ENCODE measurements at places on chromosomes 2 and 18. TPM values are rescaled to one million over a fixed set of nuclear protein-coding genes. Genes with fewer than 3 reads are reported as not detected.

CXCR4 gene
- 15.5 TPM for total RNA-seq

- DNase-seq, result no peak
These were observed 17.4 kb downstream of the RTTN start for GRCh38 chr18:70188113-70188512.

SF3B6 gene
- 26.9 TPM for total RNA-seq

DNA sequence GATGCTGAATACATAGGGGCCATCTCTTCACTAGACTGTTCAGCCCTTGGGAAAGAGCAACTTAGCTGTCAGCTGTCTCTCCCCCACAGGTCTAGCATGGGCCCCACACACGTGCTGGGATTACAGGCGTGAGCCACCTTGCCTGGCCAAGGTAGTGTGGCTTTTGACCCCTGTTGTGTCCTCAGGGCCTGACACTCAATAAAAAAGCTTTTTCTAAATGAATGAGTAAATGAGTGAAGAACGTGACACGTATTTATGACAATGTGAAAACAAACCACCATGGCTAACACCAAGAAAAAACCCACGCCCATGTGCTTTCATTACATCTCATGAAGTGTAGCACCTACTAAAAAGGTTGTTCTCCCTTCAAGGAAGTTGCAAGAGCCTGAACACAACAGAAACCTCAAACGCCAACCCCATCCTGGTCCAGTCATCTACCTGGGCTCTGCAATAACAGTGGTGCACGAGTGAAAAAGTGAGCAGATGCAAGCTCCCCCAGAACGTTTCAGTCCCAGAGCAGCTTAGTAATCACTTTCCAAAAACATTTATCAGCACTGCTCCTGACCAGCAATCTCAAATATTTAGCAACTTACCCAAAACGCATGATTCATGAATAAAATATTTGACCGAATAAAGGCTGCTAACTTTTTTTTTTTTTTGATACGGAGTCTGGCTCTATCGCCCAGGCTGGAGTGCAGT lies 3.4 kb downstream of the WDFY1 start:
- no peak for DNase-seq

- DNase-seq, result no peak
These were observed 75.2 kb upstream of the CD302 start for GRCh38 chr2:159873258-159873657.

DNA sequence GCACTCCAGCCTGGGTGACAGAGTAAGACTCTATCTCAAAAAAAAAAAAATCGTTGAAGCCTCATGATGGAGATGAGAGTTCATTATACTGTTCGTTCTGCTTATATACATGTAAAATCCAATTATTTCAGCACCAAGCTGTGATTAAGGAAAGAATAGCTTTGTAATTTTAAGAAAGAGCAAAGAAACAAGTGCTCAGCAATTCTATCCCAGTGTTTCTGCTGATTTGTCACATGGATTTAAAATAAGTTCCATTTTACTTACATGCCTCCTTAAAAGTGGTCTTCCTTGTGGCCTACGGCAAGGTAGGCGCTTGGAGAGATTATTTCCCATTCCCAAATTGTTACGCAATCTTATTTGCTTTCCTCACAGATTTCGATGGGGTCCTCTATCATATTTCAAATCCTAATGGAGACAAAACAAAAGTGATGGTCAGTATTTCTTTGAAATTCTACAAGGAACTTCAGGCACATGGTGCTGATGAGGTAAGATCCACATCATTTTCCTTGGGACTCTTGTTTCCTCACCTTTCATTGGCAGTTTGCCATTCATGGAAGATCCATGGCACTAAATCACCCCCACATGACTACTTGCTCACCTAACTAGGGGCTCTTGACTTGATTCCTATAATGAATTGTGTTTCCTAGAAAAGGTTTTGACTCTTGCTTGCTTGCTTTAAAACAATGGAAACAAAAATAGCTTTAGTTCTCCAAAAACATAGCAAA lies 11.5 kb downstream of the ARPC2 start:
- DNase-seq, result no peak

DNA sequence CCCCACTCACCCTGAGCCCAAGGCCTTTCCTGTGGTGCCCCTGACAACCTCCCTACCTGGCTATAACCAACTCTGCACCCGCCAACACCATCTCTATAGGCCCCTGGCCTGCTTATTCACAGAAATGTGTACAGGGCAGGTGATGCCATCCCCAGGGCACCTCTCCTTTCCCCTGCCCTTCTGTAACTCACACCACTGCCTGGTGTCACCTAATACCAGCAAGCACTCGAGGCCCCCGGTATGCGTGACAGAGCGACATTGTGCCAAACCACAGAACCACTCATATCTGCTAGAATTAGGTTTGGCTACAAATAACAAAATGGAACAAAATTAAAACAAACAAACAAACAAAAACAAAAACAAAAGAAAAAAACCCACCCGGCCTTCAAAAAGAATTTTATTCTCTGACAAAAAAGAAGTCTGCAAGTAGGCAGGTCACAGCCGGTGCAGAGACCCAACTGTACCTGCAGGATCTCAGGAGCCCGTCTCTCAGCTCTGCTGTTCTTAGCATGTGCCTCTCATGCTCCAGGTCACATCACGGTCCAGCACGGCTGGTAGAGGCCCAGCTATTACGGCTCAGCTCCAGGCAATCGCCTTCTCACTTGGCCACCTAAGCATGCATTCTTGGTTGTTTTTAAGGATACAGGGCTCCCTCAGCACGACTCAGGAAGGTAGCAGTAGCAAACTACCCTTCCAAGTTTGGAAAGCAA lies 51.4 kb downstream of the FAM178B start:
- no peak for DNase-seq

GRCh38 chr18:11997466-11997865 lies 16.2 kb downstream of the IMPA2 start:
- DNase-seq, result no peak

KIAA2012 gene
- 0.11 TPM for total RNA-seq

- DNase-seq, result no peak
These were observed 36.5 kb downstream of the ZRANB3 start for GRCh38 chr2:135494503-135494902.

- no peak for DNase-seq
These were observed 119.2 kb upstream of the FHL2 start for GRCh38 chr2:105517814-105518705.

ABCG5 gene
- 4.0 TPM for total RNA-seq

IL36B gene
- total RNA-seq, result not detected

SIX3 gene
- not detected for total RNA-seq

PHLPP1 gene
- 9.8 TPM for total RNA-seq

Measured in ascending aorta (tissue), 2 donors.